ENCODE measurements at places on chromosomes 16 and 17.

GRCh38 chr17:44304651-44305050 is 3.8 kb upstream of the RUNDC3A start:
- DNase-seq = no peak

DNA sequence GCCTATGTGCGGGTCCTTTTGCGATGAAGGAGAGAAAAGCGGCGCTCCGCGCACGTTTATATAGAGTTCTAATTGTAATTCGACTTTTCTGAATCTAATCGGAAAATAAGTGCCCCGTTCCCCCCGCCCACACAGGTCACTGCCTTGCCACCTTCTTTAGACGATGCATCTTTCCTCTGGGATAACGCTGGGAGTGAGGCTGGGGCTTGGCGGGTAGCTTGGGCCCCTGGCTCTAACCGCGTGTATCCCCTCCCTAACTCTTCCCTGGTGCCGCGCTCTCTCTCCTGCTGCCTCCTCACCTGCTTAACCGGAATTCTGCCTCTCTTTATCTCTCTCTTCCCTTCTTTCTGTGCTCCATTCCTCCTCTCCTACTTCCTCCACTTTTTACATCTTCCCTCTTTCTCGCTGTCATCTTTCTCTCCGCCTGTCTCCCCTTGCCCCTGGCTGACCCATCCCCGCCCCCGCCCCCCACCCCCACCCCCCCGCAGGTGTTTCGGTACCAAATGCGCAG is 2.6 kb downstream of the LHX1 start:
- DNase-seq = no peak

- no peak for DNase-seq
Observed at GRCh38 chr16:945271-946047, 25.3 kb downstream of the LMF1 start.

- no peak for DNase-seq
Observed at GRCh38 chr17:17363638-17364337, 60.6 kb downstream of the NT5M start.

GRCh38 chr16:66116163-66117002 is 250.1 kb upstream of the CDH5 start:
- DNase-seq = no peak

DNA sequence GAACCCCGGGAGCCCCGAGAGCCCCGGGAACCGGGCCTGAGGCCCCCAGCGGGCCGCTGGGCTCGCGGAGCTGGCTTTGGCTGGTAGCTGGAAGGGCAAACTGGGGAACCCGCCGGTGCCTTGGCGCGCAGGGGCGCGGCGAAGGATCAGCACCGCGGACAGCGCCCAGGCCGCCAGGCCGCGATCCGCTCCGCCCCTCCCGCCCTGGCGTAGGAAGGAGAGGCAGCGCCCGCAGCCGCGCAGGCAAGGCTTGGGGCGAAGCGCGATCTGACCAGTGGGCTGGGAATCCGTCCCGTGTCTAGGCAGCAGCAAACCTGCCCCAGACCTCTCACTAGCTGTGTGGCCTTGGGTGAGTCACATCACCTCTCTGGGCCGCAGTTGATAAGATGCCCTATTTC is 331 bp upstream of the CCDC92B start:
- DNase-seq = peak; percentile 36

DNA sequence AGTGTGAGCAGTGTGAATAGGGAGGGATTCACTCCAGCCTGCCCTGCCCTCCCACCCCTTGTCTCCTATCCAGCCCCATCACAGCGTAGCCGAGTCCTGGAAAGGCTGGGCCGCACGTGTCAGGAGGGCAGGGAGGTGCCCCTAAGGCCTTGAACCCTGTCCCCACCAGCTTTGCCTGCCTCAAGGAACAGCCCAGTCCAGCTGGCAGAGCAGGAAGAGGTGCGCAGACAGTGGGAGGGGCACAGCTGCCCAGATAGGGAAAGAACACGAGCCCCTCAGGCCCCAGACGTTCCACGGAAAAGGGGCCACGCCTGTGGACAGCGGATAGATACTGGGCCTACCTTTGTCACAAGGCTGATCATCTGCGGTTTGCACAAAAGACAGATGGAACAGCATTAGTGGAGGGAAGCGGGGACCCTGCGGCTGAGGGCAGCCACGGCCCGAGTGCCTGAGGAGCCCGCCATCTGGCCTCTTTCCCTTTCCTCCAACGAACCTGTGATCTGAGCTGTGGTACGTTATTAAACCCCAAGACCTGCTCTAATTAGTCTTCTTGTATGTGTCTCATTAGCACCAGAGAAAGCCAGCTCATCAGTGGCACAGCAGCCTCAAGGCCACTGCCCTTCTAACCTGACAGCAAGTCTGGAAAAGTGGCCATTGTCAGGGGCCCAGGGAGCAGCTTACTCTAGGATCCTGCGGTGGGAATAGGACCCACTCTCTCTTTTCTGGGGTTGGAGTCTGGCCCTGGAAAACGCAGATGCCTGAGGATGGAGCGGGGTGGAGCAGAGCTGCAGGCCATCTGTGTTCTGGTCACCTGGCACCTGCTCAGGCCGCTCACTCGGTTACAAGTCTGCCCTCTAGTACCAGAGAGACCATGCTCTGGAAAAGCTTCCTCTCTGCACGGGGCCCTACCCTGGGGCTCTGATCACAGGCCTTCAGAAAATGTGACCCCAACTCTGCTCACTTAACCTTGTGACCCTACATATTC is 16.3 kb downstream of the MPP3 start:
- no peak for DNase-seq

GRCh38 chr16:1791256-1791942 is 2.1 kb downstream of the IGFALS start:
- no peak for DNase-seq

- no peak for DNase-seq
Observed at GRCh38 chr16:27790546-27791403, 240.8 kb downstream of the KATNIP start.

DNA sequence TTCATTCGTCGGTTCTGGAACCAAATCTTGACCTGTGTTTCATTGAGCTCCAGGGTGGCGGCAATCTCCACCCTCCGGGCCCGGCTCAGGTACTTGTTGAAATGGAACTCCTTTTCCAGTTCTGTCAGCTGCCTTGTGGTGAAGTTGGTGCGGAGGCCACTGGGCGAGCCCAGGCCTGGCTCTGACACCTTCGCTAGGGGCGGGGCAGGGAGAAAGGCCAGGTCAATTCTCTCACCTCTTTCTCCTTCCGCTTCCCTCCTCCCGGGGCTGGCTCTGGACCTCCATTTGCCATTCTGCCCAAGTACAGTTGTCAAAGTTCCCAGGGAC is 1.2 kb downstream of the HOXB1 start:
- no peak for DNase-seq

GRCh38 chr17:3667366-3668278 is 756 bp downstream of the TAX1BP3 start:
- DNase-seq = peak; percentile 91

GRCh38 chr17:60724647-60725046 is 47.0 kb downstream of the BCAS3 start:
- no peak for DNase-seq

DNA sequence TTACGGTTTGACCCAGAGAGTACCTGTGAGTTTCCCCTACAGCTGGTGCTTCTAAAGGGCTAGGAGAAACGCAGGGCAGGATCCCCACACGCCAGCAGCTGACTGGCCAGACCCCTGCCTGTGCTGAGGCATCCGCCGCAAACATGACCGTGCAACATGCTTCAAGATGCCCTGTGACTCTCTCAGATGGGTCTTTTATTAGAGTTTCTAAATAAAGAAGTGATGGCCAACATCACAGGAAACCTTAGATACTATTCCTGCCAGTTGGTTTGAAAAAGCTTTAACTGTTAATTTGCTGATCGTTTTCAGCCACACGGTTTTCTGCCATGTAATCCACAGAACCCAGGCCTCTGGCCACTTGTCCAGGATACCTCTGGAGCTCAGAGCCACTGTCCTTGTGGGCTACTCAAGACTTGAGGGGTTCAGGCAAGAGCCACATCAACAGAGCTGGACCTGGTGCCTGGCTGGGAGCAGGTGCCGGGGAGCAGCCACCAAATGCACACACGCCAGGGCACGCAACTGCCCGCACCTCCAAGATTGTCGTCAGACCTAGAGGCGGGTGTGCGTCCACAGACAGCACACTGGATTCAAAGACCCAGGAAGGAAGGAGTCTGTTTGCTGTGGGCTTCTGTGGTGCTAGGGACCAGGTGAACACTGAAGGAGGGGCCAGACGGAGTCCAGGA is 118.4 kb downstream of the ZNF778 start:
- no peak for DNase-seq

GRCh38 chr16:52074133-52074532 is 472.8 kb downstream of the TOX3 start:
- no peak for DNase-seq

DNA sequence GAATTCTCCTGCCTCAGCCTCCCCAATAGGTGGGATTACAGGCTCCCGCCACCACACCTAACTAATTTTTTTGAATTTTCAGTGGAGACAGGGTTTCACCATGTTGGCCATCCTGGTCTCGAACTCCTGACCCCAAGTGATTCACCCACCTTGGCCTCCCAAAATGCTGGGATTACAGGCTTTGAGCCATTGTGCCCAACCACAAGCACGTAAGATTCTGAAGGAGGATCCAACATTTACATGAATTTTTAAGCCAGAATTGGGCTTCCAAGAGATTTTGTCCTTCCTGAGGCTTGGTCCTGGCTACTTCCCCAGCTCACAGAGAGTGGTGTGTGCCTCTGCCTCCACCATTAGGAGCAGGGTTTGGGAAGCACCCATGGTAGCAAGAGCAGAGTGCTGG is 11.1 kb downstream of the G6PC3 start:
- DNase-seq = no peak

DNA sequence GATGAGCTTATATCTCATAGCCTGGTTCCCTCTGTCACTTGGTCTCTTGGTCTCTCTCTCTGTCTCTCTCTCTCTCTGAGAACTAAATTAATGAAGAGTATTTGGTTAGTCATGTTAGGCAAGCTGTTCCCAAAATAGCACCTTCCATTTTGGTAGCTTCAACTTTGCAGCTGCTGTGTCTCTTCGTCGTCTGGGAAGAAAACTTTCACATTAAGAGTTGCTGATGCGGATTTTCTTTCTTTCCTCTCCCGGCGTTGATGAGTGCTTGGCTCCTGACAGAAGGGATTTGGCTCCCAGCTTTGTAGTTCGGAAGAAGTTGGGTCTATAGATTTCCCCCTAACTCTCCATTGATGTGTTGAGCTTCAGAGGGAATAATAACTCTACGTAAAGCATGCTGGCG is at the start of gene RBFOX1:
RBFOX1 (plus strand) TSS at position 235 of the 400 bp plus-strand sequence.
- DNase-seq = no peak

DNA sequence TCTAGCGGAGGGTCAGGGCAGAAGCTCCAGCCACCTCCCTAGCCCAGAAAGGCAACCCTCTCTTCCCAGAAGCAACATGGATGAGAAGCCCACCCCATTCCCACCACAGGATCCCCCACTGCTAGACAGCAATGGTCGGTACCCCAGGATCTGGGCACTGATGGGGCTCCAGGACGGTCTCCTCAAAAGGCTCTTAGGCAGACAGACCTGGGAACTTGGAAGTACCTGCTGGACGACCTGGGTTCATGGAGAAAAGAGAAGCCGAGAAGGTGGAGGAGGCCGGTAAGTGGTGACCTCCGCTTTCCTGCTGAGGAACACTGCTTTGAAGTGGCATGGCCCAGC is 96.6 kb downstream of the TBC1D16 start:
- no peak for DNase-seq

- no peak for DNase-seq
Observed at GRCh38 chr17:21292867-21293830, 8.6 kb downstream of the MAP2K3 start.

- DNase-seq = no peak
Observed at GRCh38 chr16:89210165-89210903, 7.2 kb upstream of the ZNF778 start.

- peak; percentile 60 for DNase-seq
Observed at GRCh38 chr17:38667099-38667786, 7.5 kb downstream of the EPOP start.

- DNase-seq = no peak
Observed at GRCh38 chr17:18156171-18156975, 27.3 kb upstream of the ALKBH5 start.

- DNase-seq = no peak
Observed at GRCh38 chr16:87621976-87622713, 19.8 kb downstream of the JPH3 start.

- DNase-seq = peak; percentile 40
Observed at GRCh38 chr17:64281962-64282752, 19.1 kb upstream of the TEX2 start.

GRCh38 chr16:86534779-86535615 is 20.0 kb downstream of the MTHFSD start:
- DNase-seq = no peak

DNA sequence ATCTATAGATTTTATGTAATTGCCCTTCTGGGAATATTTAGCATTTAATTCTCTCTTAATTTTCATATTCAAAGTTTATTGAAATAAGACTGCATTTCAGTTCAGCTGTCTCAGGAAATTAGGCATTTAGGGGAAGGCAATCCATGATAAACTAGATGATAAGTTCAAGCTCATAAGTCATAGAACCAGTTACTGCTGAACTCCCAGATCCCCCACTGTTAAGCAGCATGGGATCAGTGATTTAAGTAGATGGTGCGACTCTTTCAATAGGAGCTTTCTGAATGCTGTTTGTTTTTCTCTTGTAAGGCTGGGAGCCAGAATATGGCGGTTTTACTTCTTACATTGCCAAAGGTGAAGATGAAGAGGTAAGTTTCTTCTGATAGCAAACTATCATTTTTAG is 23.8 kb downstream of the OGFOD1 start:
- DNase-seq = no peak

DNA sequence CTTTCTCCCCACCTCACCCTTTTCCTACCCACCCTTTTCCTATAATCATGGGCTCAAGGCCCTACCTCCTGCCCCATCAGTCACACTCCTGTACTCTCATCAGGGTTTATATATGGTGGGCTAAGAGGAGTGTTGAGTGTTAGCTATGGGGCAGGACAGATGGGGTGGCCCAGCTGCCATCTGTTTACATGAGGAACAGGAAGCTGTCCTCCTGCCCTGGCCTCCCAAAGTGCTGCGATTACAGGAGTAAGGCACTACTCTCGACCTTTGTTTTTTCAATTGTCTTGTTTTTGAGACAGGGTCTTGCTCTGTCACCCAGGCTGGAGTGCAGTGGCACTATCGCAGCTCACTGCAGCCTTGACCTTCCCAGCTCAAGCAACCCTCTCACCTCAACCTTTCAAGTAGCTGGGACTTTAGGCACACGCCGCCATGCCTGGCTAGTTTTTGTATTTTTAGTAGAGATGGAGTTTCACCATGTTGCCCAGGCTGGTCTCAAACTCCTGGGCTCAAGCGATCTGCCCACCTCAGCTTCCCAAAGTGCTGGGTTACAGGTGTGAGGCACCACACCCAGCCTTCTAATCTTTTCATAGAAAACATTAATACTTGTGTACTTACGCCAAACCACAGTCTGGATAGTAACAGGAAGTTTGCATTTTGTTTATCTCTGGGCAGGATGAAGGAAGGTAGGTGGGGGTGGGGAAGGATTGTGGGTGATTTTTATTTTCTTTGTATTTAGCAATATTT is 1.6 kb downstream of the TRADD start:
- DNase-seq = no peak

DNA sequence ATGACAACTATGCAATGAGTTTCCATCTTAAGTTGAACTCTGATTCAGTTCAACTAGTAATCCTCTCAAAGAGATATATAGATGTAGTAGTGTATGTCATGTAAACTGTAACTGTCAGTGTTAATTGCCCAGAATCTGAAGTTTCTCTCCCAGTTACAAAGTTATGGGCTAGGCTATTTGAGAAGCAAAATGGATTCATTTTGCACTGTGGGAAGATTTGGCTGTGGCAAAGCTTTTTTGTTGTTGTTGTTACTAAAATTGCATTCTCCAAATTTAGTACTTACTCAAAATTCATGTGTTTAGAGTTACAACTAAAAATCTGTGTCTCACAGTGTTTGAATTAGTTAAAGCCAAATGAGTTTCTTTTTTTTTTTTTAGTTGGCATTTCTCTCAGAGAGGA is 219.0 kb downstream of the KCNJ2 start:
- DNase-seq = no peak

- no peak for DNase-seq
Observed at GRCh38 chr16:78199325-78200022, 100.0 kb downstream of the WWOX start.

All from amniotic stem cell (primary cell).